ENCODE measurements at places on chromosomes 13 and 19.

- no peak for DNase-seq
These were observed 13.6 kb downstream of the CCDC97 start for GRCh38 chr19:41323430-41324125.

- no peak for DNase-seq
These were observed 24.6 kb downstream of the ZNF160 start for GRCh38 chr19:53078668-53079067.

DNA sequence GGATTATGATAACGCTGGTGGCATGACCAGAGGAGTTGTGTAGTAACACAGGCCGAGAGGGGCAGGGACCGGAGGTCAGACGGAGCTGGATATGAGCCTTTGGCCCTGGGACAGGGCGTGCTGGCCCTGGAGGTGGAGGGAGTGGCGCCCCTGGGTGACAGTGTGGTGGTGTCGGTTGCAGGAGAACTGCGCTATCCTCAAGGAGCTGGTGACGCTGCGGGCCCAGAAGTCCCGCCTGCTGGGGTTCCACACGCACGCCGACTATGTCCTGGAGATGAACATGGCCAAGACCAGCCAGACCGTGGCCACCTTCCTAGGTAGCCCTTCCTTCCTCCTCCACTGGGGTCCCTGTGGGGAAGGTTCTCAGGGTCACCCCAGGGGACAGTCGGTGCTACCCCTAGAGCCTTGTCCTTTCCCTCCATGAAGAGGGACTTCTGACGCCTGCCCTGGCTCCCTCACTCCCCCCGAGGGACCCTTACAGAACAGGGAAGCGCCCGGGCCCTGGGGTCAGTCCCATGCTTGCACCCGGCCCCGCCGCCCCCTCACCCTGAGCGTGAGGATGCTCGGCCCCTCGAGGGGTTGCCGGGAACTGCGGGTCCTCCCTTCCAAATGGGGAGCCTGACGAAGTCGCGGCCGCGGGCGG lies 12.8 kb upstream of the ZNF554 start:
- no peak for DNase-seq

- DNase-seq = no peak
These were observed 96.6 kb downstream of the TEX26 start for GRCh38 chr13:31029102-31029501.

GRCh38 chr13:51156648-51157047 lies 45.6 kb upstream of the C13orf42 start:
- DNase-seq = no peak

GRCh38 chr13:49466292-49466838 lies 22.3 kb downstream of the SETDB2 start:
- no peak for DNase-seq

GRCh38 chr13:40185414-40185813 lies 481.0 kb downstream of the FOXO1 start:
- no peak for DNase-seq

DNA sequence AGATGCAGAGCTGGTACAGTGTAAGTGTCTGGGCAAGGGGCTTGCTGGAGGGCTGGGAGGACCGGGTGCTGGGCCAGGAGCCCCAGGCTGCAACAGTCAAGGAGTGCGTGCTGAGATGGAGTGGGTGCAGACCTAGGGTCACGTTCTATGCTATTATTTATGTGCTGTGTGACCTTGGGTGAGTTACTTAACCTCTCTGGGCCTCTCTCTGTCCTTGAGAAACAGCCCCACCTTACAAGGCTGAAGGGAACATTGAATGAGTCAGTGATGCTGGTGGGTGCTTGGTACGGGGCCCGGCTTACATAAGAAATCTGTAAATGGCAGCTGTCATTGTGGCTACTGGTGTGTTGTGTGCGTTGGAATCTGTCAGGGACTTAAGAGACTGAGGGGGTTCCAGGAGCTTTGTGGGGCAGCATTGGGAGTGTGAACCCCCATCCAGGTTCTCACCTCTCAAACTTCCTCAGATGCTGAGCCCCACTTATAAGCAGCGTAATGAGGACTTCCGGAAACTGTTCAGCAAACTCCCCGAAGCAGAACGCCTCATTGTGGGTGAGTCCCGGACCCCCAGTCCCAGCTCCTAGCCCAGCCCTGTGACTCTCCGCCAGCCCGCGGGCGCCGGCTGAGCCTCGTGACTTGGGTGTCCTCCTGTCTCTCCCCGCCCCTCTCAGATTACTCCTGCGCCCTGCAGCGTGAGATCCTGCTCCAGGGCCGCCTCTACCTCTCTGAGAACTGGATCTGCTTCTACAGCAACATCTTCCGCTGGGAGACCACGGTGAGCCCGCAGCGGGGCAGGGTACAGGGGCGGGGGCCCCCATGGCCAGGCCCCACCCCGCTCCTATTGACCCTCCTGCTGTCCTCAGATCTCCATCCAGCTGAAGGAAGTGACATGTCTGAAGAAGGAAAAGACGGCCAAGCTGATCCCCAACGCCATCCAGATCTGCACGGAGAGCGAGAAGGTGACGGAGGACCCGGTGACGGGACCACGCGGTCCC lies 9.6 kb downstream of the GRAMD1A start:
- no peak for DNase-seq

DNA sequence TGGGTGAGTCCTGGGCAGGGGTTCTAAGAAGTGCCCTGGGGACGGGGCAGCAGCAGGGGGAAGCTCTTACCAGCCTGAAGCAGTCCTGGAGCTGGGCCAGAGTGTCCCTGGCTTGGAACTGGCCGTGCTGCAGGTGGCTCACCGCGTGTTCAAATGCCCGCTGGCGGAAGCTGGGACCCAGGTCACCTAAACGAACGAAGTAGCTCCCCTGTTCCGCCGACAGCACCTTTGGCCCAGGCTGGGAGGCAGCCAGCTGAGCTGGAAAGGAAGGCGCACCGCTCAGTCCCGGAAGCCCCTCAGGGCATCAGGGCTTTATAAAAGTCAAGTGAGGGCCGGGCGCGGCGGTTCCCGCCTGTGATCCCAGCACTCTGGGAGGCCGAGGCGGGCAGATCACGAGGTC lies 9.6 kb downstream of the PLIN4 start:
- DNase-seq = no peak

GRCh38 chr19:38667661-38668171 lies 20.3 kb downstream of the ACTN4 start:
- no peak for DNase-seq

- peak; percentile 85 for DNase-seq
These were observed 2.6 kb upstream of the KLK15 start for GRCh38 chr19:50835785-50836542.

DNA sequence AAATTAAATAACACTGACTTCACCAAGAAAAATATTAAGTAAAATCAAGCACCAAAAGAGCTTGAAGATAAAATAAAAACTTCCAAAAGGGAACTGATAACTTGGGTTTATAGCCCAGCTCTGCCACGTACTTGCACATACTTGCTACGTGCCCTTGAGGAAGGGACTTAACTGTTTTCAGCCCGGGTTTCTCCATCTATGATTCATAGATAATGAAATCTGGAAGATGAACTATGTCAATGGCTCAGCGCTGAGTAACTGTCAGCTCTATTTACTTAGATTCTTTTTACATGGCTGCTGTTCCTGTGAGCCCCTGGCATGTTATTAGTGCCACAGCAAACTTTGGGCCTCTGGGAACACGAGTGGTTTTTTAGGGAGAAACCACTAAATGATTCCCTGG lies 9.6 kb upstream of the ZC3H13 start:
- DNase-seq = no peak

- no peak for DNase-seq
These were observed 363.3 kb downstream of the KCNRG start for GRCh38 chr13:50378509-50379044.

GRCh38 chr19:6239871-6240676 lies 39.7 kb downstream of the MLLT1 start:
- DNase-seq = no peak

GRCh38 chr13:21045100-21045499 lies 16.3 kb downstream of the LATS2 start:
- no peak for DNase-seq

DNA sequence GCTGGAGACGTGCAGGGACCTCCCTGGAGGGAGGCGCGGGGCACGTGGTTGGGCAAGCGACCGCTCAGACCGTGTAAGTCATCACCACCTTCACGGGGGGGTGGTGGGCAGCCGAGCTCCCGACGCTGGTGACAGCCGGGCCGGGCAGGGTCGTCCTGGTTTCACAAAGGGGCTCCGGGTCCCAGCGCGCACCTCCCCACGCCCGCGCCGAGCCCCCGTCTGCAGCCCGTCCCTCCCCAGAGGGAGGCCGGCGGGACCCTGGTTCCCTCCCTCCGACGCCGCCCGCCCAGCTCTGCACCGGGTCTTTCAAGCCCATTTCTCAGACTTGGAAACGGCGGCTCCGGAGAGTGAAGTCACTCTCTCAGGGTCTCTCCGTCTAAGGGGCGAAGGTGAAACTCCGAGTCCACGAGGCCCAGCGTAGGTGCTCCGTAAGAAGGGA lies 729 bp upstream of the ARID3A start:
- peak; percentile 85 for DNase-seq

- no peak for DNase-seq
These were observed 47.8 kb upstream of the TCF3 start for GRCh38 chr19:1699998-1700732.

DNA sequence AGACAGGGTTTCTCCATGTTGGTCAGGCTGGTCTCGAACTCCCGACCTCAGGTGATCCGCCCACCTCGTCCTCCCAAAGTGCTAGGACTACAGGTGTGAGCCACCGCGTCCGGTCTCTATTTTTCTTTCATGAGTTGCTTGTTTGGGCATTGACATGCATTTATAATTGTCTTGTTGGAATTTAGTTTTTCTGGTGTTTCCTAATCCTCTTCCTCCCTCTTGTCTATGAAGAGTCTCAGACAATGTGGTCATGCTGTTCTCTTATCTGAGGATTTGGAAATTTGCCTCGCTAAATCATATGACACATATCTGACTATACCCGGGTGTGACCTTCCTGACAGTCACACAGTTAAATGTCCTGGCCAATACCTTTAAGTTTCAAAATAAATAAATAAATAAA lies 7.4 kb upstream of the CEACAM18 start:
- DNase-seq = no peak

DNA sequence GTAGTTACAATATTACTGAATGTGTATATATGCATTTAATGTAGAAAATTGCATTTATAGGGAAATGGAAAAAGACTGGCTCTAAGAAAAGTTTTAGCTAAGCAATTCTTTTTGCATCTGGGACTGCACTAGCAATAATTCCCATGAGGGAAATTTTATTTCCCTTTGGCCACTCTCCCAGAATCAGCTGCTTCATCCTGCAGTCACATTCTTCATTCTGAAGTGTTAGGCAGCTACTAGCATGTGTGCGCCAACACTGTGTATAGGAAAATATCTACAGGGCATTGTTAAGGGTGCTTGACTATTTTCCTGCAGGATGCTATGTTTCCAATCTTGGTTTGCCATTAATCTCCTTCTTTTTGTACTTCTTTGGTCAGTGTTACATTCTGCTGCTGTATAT lies 312.8 kb upstream of the PCDH20 start:
- DNase-seq = no peak

DNA sequence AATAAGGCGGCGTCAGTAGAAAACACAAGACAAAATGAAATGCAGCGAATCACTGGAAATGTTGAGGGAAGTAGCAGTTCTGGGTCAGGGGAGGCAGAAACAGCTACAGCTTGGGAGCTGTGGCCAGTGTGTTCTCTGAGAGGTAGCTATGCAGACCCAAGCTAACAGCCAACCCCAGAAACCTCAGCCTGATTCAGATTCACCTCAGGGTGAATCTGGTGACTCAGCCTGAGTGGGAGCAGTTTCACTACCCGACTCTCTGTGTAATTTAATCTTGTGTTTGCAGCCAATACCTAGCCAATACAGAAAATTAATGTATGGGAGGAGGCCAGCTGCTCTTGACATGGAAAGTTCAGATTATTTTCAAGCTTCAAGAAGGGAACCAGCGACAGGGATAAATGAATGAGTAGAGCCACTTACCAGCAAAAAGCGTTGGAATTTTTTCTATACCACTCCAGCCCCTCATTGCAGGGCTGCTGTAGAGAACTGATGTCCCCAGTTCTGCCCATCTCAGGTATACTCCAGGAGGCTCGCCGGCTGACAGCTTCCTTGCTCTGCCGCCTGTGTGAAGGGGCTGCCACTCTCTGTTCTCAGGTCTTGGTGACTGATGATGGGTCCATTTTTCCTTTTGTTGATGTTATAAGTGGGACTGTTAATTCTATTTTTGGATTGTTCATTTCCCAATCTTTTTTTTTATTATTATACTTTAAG lies 8.9 kb downstream of the IGFL3 start:
- DNase-seq = peak; percentile 66

DNA sequence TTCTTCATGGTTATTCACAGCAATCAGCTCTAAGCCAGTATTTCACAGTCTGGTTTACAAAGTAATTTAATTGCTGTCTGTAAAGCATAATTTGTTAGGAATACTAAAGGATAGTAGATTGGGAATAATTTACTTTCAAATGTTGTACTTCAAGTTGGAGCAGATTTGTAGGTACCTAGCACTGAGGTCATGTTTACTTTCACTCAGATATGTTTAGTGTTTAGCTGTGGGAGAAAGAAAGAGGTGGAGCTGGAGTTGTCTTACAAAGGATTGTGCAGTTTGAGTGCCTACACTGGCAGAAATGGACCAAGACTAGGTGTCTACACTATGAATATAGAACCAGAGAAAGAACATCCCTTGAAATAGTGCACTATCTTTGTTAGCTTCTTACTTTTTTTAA lies 464.6 kb downstream of the PCDH9 start:
- DNase-seq = no peak

DNA sequence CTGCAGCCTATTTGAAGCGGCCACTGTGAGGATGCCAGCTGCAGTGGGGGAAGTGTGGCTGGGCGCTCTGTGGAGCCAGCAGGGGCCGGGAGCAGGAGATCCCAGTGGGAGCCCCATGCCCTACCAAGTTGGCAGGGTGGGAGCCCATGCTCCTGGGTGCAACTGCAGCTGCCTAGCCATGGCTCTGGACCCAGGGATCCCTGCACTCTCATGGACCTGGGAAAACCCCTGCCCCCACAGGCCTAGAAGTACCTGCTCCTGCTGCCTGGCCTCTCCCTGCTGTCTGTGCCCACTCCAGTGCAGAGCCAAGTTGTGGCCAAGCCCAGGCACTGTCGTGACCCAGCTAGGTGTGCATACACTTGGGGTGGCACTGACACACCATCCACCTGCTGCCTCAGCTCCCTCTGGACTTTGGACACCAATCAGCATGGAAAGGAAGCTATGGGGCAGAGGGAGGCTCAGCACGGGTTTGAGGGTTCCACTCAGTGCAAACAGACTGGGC lies 20.9 kb downstream of the LIG4 start:
- no peak for DNase-seq

- no peak for DNase-seq
These were observed 19.5 kb downstream of the CHERP start for GRCh38 chr19:16522559-16523377.

Measured in activated CD4-positive, alpha-beta T cell treated with anti-CD3 and anti-CD28 coated beads, Interleukin-2, Interleukin-6, amounts not matched to agents 100 ng/mL and 50 ng/mL, durations not matched to agents 16 hours and 8 hours (primary cell).